ENCODE measurements at places on chromosomes 4 and X.

DNA sequence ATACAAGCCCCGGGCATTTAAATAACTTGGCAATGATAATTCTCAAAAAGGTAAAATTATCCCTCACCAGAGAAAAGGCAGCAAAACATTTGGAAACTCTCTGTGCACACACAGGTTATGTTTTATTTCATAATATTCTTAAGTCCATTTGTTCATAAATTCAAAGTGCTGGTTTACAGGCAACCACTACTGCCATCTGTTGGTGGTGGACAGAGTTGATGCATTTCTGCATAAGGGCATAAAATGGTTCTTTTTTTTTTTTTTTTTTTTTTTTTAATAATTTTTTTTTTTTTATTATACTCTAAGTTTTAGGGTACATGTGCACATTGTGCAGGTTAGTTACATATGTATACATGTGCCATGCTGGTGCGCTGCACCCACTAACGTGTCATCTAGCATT lies 31.5 kb upstream of the IL21 start:
- no peak for DNase-seq

DNA sequence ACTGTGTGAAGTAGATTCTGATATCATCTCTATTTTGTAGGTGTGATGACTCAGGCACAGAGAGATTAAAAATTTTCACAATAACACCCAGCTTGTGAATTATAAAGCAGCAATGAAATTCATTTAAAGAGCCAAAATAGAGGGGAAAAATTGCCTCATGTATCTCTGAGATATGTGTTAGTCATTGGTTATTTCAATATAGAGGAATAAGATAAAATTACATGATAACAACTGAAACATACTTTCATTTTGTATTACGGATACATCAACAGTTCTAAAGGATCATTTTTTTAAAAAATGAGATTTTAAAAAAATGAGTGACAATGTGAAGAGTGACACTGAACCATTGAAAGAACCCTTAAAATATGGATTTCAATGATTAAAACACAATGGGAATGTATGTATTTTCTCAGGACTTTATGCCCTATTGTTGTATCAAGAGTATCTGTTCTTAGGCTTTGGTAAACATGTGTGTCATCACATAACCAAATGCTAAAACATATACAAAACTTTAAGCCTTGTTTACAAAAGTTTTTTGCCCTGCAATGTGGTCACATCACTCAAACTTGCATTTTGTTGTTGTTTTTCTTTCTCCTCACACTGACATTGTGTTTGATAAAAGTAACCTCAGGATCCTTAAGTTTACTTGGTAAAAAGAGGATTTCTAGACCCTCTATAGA lies 221.3 kb downstream of the ANTXR2 start:
- no peak for DNase-seq

- no peak for DNase-seq
These were observed 136.2 kb upstream of the RASGEF1B start for GRCh38 chr4:81607950-81608349.

- no peak for DNase-seq
These were observed 144.4 kb downstream of the TMA16 start for GRCh38 chr4:163638909-163639308.

DNA sequence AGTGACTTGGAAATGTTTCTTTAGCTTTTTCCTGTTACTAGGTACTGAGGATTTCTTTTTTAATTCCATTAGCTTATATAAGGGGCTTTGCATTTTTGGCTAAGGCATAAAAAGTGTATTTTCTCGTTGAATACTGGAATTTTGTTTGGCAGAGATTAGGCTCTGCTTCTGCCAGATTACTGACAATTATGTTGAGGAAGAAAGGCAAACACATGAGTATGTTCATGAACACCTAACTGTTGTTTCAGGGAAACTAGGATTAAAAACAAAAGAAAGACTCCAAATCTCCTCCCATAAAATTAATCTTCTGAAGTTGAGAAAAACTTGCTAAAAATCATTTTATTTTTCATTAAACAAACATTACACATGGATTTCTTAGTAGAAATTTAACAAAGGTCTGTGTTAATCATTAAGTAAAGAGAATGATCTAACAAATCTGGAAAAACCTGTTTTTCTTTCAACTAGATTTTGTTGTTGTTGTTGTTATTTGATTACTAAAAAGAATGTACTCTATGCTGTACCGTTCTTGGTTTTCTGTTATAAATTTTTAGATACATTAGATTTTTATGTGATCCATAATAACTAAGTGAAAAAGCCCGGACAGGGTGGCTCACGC lies 43.3 kb upstream of the STAG2 start:
- no peak for DNase-seq

GRCh38 chrX:68761086-68761485 lies 67.7 kb upstream of the EFNB1 start:
- DNase-seq, result no peak

DNA sequence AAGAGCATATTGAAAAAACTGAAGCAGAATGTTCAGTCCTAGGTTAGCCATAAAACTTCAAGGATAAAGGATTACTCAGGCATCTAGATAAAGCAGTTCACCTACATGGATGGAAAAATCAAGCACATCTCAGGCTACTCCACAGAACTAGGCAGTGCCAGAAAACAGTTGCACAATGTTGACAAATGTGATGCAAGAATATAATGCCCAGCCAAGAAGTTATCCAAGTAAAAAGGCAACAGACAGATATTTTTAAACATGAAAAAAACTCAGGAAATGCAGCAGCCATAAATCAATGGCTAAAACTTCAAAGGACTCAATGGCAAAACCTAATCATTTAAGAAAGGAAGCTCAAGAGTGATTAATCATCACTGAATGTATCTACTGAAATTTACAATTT lies 456.0 kb upstream of the FAM241A start:
- DNase-seq, result peak; percentile 74

GRCh38 chrX:16061296-16061695 lies 62.1 kb upstream of the GRPR start:
- DNase-seq, result no peak

DNA sequence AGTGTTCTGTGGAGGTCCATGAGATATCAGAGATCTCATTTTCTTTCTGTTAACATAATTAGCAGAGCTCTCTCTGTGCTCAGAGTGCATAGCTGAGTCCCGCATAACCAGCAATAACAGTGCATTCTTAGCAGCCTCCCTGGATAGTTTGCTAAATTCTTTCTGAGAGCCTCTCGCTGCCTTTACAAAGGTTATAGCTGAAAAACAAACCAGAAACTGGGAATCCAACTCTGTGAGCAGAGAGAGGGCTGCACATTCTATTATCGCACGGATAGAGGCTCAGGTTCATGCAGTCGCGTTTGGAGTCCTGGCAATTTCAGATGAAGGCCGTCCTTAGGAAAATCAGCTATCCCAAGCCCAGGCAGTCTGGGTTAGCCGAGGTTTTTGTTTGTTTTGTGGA lies 1.2 kb downstream of the ENPP6 start:
- no peak for DNase-seq

GRCh38 chr4:75512386-75513211 lies 1.6 kb downstream of the RCHY1 start:
- DNase-seq, result no peak

GRCh38 chrX:115968436-115969252 lies 201.9 kb upstream of the AGTR2 start:
- DNase-seq, result peak; percentile 19

DNA sequence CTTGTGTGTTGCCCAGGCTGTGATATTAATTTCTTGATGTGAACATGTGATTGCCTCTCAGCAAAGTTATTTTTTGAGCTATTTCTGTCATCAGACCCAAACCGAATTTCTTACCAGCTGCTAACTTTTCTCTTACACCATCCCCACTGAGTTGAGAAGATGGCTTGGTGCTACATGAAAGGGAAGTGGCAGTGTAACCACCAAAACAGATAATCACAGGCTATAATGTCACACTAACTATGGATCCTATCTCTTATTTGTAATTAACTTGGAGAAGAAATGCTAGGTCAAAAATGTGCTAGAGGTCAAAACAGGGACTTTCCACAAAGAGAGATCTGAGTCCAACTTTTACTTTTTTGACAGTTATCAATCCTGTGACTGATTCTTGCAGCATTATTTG lies 43.8 kb downstream of the ELOVL6 start:
- no peak for DNase-seq

DNA sequence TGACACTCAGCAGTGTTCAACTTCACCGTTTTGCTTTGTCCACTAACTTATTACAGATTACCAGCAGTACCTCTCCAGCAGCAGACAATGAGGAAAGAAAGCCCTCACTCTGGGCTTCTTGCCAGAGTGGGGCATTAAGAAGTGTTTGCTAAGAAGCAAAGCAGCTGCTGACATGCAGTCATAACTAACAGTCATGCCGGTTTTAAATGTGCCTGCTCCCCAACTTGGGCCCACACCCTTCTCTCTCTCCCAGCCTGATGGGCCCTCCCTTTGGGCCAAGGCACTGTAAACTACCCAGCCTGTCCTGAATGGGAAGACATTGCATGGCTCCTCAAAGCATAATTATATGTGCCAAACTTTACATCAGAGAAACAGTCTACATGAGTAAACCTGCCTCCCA lies 54.6 kb upstream of the HHIP start:
- no peak for DNase-seq

DNA sequence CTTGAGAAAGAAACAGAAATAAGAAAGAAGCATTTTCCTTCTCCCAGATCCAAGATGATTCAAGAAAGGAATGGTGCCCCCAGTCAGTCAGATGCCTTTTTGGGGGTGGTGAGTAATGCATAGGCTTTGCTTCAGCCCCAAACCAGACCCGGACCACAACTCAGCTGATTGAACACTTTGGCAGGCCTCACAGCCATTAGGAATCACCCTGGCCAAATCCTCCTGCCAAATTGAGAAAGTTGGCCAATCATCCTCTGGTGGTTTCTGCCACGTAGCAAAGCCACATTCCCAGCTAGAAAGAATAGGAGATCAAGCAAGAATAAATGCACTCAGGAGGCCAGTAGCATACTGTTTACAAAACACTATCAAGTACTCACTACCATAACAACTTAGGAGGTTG lies 33.7 kb downstream of the FRMD7 start:
- no peak for DNase-seq

DNA sequence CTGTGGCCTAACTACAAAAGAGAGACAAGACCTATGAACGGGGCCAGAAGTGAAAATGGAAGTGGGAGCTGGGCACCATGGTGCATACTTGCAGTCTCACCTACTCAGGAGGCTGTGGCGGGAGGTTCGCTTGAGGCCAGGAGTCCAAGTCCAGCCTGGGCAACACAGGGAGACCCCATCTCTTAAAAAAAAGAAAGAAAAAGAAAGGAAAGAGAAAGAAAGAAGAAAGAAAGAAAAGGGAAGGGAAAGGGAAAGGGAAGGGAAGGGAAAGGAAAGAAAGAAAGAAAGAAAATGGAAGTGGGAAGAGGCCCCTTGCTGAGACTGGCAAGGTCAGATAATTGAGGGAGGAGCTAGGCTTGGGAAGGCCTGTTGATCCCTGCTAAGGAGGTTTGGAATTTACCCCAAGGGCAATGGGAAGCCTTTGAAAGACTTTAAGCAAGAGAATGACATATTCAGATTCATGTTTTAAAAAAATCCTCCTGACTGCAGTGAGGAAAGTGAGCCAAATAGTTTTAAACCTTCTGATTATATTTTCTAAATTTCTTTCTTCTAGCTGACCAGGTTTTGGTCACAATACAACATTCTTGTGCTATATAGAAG lies 17.7 kb upstream of the HERC5 start:
- DNase-seq, result no peak

- DNase-seq, result no peak
These were observed 502.8 kb downstream of the CFAP47 start for GRCh38 chrX:36422368-36422767.

GRCh38 chrX:78517124-78517523 lies 142.0 kb downstream of the RTL3 start:
- no peak for DNase-seq

All from prostate gland (tissue), 2 donors.